ENCODE measurements at places on chromosomes 5 and 9. TPM values are rescaled to one million over a fixed set of nuclear protein-coding genes. Genes with fewer than 3 reads are reported as not detected.

DNA sequence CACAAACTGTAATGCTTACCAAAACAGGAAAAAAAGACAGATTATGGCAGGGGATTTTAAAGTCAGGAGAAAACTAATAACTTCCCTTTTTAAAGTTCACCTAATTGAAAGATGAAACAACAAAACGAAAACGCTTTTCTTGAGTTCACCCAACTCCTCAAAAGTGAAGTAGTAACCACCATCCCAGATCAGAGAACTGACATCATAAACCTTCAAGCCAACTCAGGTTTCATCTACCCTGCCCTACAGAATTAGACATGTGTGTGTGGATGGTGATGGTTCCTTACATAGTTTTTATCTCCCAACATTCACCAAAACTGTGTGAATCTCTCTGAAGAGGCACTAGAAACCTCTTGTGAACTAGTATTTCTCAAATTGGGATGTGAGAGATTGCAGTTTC lies 195.2 kb upstream of the PTGER4 start:
- no peak for DNase-seq

Gene ARL14EPL
- total RNA-seq, result not detected

- DNase-seq, result no peak
These were observed 48.6 kb downstream of the NMUR2 start for GRCh38 chr5:152356506-152356905.

- no peak for DNase-seq
These were observed 77.1 kb downstream of the NTNG2 start for GRCh38 chr9:132238992-132239391.

GRCh38 chr5:124512952-124513632 lies 233.3 kb downstream of the ZNF608 start:
- DNase-seq, result no peak

- DNase-seq, result no peak
These were observed 141.6 kb downstream of the OLFM1 start for GRCh38 chr9:135228983-135229625.

Gene CAPSL
- total RNA-seq, result not detected
